Activated T-helper 1 cell treated with anti-CD3 and anti-CD28 coated beads, Interleukin-12 subunit alpha, Interleukin-12 subunit beta, Interleukin-2, Interleukin-4 antibody, amounts not matched to agents 30 ng/mL and 10 ng/mL and 1 ng/mL, durations not matched to agents 14 hours and 24 hours and 36 hours (primary cell): ENCODE measurements at places on chromosomes 1 and 21. TPM values are rescaled to one million over a fixed set of nuclear protein-coding genes. Genes with fewer than 3 reads are reported as not detected.

Gene C1orf185
- not detected in 2 replicates for total RNA-seq

Gene TMEM125
- total RNA-seq: not detected in 2 replicates

Gene C1orf94
- total RNA-seq: not detected in 2 replicates

Gene HIVEP3
- total RNA-seq: 75.4 and 76.7 TPM in 2 replicates

Gene OR2L8
- 0.21 TPM in 1 of 2 replicates, not detected in the other for total RNA-seq

Gene MSTO1
- total RNA-seq: 102 and 109 TPM in 2 replicates

Gene OR2T2
- total RNA-seq: not detected in 2 replicates

Gene PROK1
- total RNA-seq: not detected in 2 replicates

Gene DLGAP3
- total RNA-seq: 0.65 and 0.93 TPM in 2 replicates

Gene ACTL8
- total RNA-seq: not detected in 2 replicates

Gene WNT4
- not detected in 2 replicates for total RNA-seq

Gene PLEKHN1
- total RNA-seq: 1.7 and 1.8 TPM in 2 replicates

Gene TMIGD3
- total RNA-seq: not detected in 2 replicates

Gene PLA2G2F
- not detected in 2 replicates for total RNA-seq

Gene SYT11
- total RNA-seq: 25.7 and 26.8 TPM in 2 replicates

Gene HSD17B7
- 24.7 and 31.9 TPM in 2 replicates for total RNA-seq

Gene PTAFR
- 0.24 and 0.62 TPM in 2 replicates for total RNA-seq

Gene S100A7A
- not detected in 2 replicates for total RNA-seq

Gene MAP3K21
- total RNA-seq: 1.8 and 2.1 TPM in 2 replicates

Gene JAM2
- 0.29 TPM in 2 replicates for total RNA-seq

Gene C1orf116
- total RNA-seq: not detected in 2 replicates

Gene SMPDL3B
- total RNA-seq: 0.29 and 0.60 TPM in 2 replicates

Gene HES3
- not detected in 2 replicates for total RNA-seq

Gene NPR1
- total RNA-seq: 0.05 and 0.07 TPM in 2 replicates

Gene OPRD1
- total RNA-seq: 0.05 TPM in 1 of 2 replicates, not detected in the other

Gene SLC35F3
- 7.9 and 8.2 TPM in 2 replicates for total RNA-seq

Gene B4GALT3
- total RNA-seq: 66.4 and 68.2 TPM in 2 replicates

Gene LYSMD1
- 4.0 and 5.0 TPM in 2 replicates for total RNA-seq

Gene DNALI1
- not detected in 2 replicates for total RNA-seq

Gene LCE2B
- not detected in 2 replicates for total RNA-seq

Gene KCNH1
- not detected in 2 replicates for total RNA-seq

Gene AIRE
- total RNA-seq: not detected in 2 replicates

Gene RCSD1
- total RNA-seq: 78.6 and 81.9 TPM in 2 replicates

Gene CYP4Z1
- total RNA-seq: not detected in 2 replicates
